ENCODE measurements at places on chromosomes 12 and 14. TPM values are rescaled to one million over a fixed set of nuclear protein-coding genes. Genes with fewer than 3 reads are reported as not detected.

DNA sequence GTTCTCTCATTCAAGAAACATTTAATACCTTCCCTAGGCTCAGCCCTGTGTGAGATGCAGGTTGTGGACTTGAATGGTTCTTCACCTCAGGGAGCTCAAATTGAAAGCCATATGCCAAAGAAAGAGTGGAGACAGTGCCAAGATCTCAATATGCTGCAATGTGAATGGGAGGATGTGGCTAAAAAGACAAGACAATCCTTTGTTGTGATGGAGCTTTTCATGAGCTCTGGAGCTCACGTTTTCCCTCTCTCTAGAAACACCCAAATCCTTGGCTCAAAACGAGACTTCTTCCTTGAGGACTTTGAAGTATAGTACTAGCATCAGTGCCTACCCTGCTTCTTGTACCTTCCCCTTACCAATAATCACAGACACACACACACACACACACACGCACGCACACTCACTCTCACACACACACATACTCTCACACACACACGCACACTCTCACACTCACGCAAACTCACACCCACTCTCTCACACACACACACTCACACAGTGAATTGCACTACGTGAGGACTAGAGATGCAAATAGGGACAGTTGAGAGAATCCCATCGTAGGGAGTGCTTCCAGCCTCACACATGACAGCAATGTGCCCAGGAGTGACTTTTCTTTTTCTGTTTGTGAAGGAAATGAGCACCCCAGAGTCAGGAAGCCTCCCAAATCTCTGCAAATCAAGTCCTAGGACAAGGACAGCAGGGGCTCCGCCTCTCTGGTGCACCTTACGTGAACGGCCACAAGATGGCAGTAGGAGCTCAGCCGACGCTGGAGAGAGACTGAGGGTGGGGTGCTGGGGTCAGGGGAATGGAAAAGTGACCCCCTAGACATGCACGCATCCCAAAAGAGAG lies 231.4 kb downstream of the PCNX1 start:
- no peaks in the 10 kb centered on the region for H3K36me3 ChIP-seq
- DNase-seq, result no peak

DNA sequence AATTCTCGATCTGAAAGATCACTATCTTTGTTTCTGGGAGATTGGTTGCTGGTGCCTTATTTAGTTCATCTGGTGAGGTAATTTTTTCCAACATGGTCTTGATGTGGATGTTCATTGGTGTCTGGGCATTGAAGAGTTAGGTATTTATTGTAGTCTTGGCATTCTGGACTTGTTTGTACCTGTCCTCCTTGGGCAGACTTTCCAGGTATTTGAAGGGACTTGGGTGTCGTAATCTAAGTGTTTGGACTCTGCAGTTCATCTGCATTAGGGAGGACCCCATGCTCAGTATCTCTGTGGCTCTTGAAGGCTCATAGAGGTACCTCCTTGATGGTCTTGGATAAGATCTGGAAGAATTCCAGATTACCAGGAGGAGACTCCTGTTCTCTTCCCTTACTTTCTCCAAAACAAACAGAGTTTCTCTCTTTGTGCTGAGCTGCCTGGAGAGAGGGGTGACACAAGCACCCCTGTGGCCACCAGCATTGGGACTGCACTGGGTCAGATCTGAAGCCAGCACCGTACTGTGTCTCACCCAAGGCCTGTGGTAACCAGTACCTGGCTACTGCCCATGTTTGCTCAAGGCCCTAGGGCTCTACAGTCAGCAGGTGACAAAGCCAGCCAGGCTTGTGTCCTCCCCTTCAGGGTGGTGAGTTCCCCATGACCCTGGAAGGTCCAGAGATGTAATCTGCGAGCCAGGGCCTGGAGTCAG lies 5.3 kb downstream of the A2ML1 start:
- no peaks in the 10 kb centered on the region for H3K4me1 ChIP-seq
- no peaks in the 10 kb centered on the region for H3K27me3 ChIP-seq
- H3K36me3 ChIP-seq, result no peaks in the 10 kb centered on the region
- no peak overlapping the region for H3K27ac ChIP-seq
- no peak overlapping the region for H3K4me3 ChIP-seq

DNA sequence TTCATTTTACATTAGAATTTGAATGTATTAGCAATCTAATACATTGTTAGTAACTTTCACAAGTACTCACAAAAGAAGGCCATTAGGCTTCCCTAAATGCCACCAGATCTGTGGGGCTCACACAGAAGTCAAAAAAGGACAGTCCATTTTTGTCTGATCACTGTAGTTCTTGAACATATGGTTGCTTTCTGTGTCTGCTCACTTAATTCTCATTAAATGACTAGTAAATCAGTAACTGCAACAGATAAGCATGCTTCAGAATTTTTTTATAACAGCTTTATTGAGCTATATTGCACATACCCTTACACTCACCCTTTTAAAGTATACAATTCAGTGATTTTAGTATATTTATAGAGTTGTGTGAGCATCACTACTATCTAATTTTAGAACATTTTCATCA lies 71.4 kb downstream of the DENND5B start:
- no peaks in the 10 kb centered on the region for H3K36me3 ChIP-seq
- no peak overlapping the region for H3K4me3 ChIP-seq
- no peak for DNase-seq
- H3K4me1 ChIP-seq, result peaks cover 34% of the 10 kb centered on the region
- no peaks in the 10 kb centered on the region for H3K27me3 ChIP-seq

DNA sequence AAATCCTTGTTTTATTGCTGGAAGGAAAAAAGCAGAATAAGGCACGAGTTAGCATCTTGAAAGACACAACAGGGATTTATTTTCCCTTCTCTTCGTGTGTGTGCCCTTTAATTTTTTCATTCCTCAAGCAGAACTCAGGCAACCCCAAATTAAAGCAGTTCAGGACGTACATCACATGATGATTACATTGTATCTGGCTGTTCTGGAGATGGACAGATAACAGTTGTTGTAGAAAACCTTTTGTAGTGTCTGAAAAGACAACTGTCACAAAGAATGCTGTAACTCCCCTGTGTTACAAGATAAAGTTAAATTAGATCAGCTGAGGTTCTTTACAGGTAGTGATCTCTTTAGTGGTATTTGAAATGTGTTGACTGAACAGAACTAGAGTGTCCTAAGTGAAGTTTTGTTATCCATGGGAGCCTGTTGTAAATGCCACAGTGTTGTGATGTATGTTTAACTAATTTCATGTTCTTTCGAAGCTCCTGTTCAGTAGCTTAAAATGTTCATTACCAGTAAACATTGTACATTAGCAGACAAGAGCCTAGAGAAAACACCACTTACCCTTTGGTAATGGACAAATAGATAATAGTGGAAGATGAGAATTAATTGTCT lies 58.5 kb downstream of the TMTC2 start:
- H3K4me1 ChIP-seq, result no peaks in the 10 kb centered on the region
- H3K4me3 ChIP-seq, result no peak overlapping the region
- DNase-seq, result no peak
- H3K36me3 ChIP-seq, result no peaks in the 10 kb centered on the region
- no peak overlapping the region for H3K27ac ChIP-seq
- no peaks in the 10 kb centered on the region for H3K27me3 ChIP-seq

- H3K27me3 ChIP-seq, result no peaks in the 10 kb centered on the region
- DNase-seq, result no peak
- no peak overlapping the region for H3K27ac ChIP-seq
- H3K4me1 ChIP-seq, result no peaks in the 10 kb centered on the region
These were observed 188.4 kb upstream of the OTX2 start for GRCh38 chr14:56998728-56999127.

GRCh38 chr12:106358396-106359241 lies 1.1 kb downstream of the POLR3B start:
- peak overlapping the region; percentile 90 for H3K27ac ChIP-seq
- no peaks in the 10 kb centered on the region for H3K36me3 ChIP-seq
- peak; percentile 71 for DNase-seq
- H3K4me3 ChIP-seq, result peak overlapping the region; percentile 70

DNA sequence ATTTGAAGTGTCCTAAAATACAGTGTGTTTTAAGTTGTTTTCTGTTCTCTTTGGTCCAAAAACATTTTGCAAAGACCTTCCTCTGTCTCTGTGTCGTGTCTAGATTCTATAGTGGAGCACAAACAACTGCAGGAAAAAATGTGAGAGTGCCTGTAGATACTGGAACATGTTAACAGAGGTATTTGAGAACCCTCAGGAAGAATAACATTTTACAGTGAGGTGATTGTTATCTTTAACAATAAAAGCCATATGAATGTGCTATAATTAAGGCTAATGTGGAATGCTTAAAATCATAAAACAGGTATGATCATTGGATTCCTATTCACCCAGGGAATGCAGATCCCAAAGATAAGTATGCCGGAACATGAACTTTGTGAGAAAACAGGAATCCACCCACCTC lies 98.0 kb downstream of the SAMD4A start:
- H3K27ac ChIP-seq, result no peak overlapping the region
- H3K27me3 ChIP-seq, result no peaks in the 10 kb centered on the region
- DNase-seq, result no peak
- no peak overlapping the region for H3K4me3 ChIP-seq
- peaks cover 38% of the 10 kb centered on the region for H3K4me1 ChIP-seq

GRCh38 chr14:89855961-89856656 lies 98.4 kb downstream of the EFCAB11 start:
- H3K36me3 ChIP-seq, result no peaks in the 10 kb centered on the region
- DNase-seq, result no peak
- no peak overlapping the region for H3K4me3 ChIP-seq
- no peaks in the 10 kb centered on the region for H3K4me1 ChIP-seq
- no peaks in the 10 kb centered on the region for H3K27me3 ChIP-seq

DNA sequence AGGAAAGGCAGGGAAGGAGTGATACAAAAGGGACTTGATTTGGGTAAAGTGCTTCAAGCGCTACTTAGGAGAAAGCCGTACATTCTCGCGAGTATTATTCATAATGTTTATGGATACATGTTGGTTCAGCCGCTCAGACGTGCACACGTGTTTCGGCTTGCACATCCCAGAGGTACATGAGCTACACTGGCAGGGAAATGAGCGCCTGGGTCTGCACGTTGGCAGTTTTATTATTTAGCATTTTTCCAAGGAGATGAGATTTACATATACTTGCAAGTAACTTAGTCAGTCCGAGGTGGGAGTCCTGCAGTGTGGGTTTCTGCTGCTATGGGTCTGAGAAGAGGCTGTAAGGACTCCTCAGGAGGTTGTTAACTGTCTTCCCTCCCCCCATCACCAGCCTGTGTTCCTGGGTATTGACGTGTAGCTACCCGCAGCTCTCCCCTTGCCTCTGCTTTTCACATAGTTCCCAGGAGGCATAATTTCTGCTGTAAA lies 1.5 kb downstream of the PRKCH start:
- DNase-seq, result no peak
- peak overlapping the region; percentile 25 for H3K27ac ChIP-seq
- no peaks in the 10 kb centered on the region for H3K27me3 ChIP-seq
- H3K4me1 ChIP-seq, result no peaks in the 10 kb centered on the region

- no peaks in the 10 kb centered on the region for H3K36me3 ChIP-seq
- no peak for DNase-seq
- no peak overlapping the region for H3K27ac ChIP-seq
These were observed 520.7 kb downstream of the NRXN3 start for GRCh38 chr14:78690836-78691235.

DNA sequence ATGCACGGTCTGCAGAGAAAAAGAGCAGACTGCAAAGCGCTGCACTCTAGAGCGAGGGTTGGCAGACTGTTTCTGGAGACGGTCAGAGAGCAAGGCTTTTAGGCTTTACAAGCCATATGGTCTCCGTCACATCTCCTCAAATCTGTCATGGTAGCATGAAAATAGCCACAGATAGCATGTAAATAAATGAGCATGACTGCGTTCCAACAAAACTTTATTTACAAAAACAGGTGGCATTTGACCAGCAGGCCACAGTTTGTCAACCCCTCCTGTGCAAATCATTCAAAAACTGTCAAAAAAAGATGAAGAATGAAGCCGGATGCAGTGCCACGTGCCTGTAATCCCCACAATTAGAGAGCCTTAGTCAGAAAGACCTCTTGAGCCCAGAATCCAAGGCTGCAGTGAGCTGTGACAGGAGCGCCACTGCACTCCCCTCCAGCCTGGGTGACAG lies 18.9 kb downstream of the SYNE3 start:
- H3K27ac ChIP-seq, result no peak overlapping the region
- H3K4me1 ChIP-seq, result peaks cover 8% of the 10 kb centered on the region
- H3K36me3 ChIP-seq, result peaks cover 3% of the 10 kb centered on the region
- H3K27me3 ChIP-seq, result no peaks in the 10 kb centered on the region
- DNase-seq, result no peak

GRCh38 chr14:100118396-100119011 lies 40.9 kb downstream of the DEGS2 start:
- no peaks in the 10 kb centered on the region for H3K27me3 ChIP-seq
- H3K4me3 ChIP-seq, result no peak overlapping the region
- peaks cover 2% of the 10 kb centered on the region for H3K36me3 ChIP-seq
- no peaks in the 10 kb centered on the region for H3K4me1 ChIP-seq
- no peak overlapping the region for H3K27ac ChIP-seq

DNA sequence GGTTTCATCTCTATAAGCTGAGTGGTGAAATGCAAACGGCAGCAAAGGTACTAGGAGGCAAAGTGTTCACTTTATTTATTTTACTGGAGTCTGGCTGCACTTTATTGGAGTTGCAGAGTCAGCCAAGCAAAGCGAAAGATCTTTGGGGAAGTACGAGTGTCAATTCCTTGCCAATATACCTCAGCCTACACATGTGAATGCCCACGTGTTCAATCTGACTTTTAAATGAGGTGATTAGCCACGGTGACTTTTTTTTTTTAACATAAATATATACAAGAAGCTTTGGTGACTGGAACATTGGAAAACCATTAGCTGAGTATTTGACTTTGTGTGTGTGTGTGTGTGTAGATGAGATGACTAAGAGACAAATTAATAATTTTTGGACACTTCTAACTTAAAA lies 178.8 kb downstream of the NTS start:
- no peak overlapping the region for H3K27ac ChIP-seq
- no peak overlapping the region for H3K4me3 ChIP-seq
- DNase-seq, result no peak

DNA sequence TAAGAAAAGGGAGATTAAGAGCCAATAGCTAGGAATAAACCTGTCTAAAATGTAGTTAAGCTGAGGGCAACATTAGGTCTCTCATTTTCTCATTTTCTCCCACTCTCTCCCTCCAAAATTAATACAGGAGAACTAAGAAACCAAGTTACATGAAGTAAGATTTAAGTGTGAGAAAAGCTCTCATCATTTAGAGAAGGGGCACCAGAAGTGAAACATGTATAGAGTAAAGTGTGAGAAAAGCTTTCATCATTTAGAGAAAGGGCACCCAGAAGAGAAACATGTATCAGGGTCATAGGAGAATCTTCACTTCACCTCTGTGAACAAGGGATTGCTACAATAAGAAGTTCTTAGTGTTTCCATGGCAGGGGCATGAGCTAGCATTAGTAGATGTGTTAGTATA lies 132.4 kb upstream of the CNTN1 start:
- H3K4me1 ChIP-seq, result no peaks in the 10 kb centered on the region
- no peak for DNase-seq
- no peak overlapping the region for H3K27ac ChIP-seq
- H3K4me3 ChIP-seq, result no peak overlapping the region
- H3K27me3 ChIP-seq, result no peaks in the 10 kb centered on the region

- no peaks in the 10 kb centered on the region for H3K27me3 ChIP-seq
- H3K4me1 ChIP-seq, result no peaks in the 10 kb centered on the region
- DNase-seq, result no peak
- no peak overlapping the region for H3K27ac ChIP-seq
- H3K4me3 ChIP-seq, result no peak overlapping the region
These were observed 21.1 kb upstream of the WDR89 start for GRCh38 chr14:63662776-63663175.

CLEC4D gene
- not detected for total RNA-seq

MED13L gene
- 117 TPM for total RNA-seq

DBX2 gene
- not detected for total RNA-seq

KLRG1 gene
- total RNA-seq, result 0.53 TPM

PAPLN gene
- total RNA-seq, result 4.9 TPM

PLA2G1B gene
- total RNA-seq, result not detected

TNS2 gene
- total RNA-seq, result 608 TPM

KRT71 gene
- total RNA-seq, result not detected

OTUB2 gene
- 0.21 TPM for total RNA-seq

Data from ascending aorta (tissue), 2 donors.